Stimulated activated CD4-positive, alpha-beta T cell treated with anti-CD3 and anti-CD28 coated beads, Interleukin-15, amount 100 ng/mL, for 48 hours (primary cell): ENCODE measurements at places on chromosomes 13 and 19.

DNA sequence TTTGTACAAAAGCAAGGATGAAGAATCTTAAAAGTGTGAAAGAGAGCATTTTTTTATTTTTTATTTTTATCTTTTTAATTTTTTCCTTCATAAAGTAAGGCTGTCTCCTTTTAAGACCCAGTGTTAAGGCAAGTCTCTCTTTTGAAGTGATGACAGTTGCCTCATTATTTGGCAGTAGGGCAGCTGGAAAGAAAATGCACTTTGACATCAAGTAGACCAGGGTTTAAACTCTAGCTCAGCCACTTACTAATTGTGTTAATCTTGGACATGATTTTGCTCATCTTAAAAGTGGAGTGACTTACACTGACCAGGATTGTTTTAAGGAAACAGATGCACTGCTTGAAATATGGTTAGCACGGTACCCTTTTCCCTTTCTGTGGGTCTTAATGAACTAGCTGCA, 18.5 kb downstream of the GPALPP1 start:
- no peak for DNase-seq

DNA sequence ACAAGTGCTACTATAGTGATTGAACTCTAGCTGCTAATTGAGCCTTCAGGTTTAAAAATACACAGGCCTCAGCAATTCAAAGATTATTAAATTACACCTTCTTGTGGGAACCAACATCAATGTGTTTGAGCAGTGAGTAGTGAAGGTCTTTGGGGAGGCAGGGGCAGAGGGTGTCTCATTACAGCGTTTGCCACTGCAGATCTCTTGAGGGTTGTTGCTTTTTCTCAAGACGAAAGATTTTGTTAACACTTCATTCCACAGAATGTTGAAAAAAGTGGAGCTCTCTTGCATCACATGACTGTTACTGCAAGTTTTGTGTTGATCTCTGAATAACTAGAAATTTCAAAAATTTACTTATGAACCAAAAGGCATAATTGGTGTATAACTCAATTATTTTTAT, 253.6 kb downstream of the ATP8A2 start:
- no peak for DNase-seq

DNA sequence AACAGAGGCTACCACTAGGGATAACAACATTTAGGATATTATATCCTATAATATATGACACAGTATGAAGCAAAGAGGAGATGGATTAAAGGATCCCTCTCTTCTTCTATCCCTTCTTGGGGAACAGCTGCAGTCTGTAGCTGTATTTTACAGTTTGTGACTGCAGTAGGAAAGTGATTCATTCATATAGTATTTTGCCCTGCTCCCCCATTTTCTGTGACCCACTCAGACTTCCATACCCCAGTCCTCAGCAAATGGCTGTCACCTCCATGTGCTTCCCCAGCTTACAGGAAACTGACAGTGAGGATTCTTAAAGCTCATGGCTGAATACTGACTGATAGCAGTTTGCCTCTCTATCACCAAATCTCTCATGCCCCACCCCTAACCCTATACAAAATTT, 27.5 kb downstream of the MICU2 start:
- DNase-seq: no peak

GRCh38 chr19:807627-808422, 10.6 kb downstream of the PTBP1 start:
- no peak for DNase-seq

DNA sequence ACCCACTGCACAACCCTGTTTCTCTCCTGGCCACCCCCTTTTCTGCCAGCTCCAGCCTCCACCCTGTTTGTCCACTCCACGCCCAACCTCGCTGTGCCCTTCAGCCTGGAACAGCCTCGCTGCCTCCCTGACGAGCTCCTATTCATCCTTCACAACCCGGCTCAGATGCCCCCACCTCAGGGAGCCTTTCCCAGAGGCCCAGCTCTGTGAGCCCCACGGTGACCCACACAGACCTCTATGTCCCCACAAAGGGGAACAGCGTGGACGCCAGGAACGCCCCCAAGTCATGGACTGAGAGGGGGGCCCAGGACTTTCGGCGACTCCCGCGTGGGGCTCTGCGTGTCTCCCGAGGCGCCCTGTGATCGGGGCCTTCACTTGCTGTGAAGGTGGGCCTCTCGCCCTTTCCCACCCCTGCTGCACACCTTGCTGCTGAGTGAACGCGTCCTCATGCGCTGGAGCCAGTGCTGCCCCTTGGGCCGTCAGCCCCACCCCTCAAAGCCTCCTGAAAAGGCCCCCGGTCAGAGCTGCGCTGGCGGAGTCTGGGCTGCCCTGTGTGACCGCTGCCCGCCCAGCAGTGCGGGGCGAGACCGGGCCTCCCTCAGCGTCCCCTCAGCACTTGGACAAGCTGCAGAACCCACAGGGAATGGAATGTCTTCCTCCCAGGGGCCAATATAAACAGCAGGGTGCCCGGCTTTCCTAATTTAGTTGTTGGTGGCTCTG, 40.0 kb downstream of the ADPRHL1 start:
- DNase-seq: no peak

GRCh38 chr13:80239571-80240255, 101.2 kb downstream of the SPRY2 start:
- DNase-seq: no peak

- DNase-seq: no peak
These were observed 20.5 kb upstream of the VSTM2B start for GRCh38 chr19:29505097-29505824.

- no peak for DNase-seq
These were observed 435.3 kb upstream of the NBEA start for GRCh38 chr13:34506796-34507195.

DNA sequence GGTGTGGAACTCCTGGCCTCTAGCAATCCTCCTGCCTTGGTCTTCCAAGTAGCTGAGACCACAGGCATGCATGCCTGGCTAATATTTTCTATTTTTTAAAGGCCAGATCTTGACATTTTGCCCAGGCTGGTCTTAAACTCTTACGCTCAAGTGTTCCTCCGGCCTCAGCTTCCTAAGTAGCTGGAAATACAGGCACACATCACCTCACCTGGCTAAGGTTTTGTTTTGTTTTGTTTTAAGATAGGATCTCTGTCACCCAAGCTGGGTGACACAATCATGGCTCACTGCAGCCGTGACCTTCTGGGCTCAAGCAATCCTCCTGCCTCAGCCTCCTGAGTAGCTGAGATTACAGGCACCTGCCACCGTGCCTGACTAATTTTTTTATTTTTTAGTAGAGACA, 5.5 kb upstream of the RLN3 start:
- DNase-seq: no peak

- DNase-seq: no peak
These were observed 323.0 kb downstream of the EFNB2 start for GRCh38 chr13:106212386-106213010.

GRCh38 chr19:4399812-4400134, 574 bp downstream of the SH3GL1 start:
- DNase-seq: no peak

- no peak for DNase-seq
These were observed 576 bp downstream of the DOT1L start for GRCh38 chr19:2164020-2164998.

DNA sequence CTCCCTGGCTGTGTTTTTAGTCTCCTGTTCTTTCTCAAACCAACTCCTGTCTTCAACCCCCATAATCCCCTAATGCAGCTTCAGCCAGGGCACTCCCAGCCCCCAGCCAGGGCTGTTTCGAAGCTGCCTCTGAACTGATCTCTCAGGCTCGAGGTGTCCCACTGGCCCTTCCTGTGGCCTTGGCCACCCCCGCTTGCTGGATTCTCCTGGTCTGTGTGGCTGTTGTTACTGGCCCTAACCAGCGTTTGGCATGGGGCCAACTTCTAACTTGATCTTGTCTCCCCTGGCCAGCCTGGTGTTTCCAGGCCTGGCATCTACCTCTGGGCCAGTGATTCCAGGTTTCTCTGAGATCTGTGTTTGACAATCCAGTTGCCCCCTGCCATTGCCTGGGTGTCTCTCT, 11.0 kb downstream of the XAB2 start:
- no peak for DNase-seq

- no peak for DNase-seq
These were observed 289.2 kb upstream of the KLF12 start for GRCh38 chr13:74423434-74423833.

DNA sequence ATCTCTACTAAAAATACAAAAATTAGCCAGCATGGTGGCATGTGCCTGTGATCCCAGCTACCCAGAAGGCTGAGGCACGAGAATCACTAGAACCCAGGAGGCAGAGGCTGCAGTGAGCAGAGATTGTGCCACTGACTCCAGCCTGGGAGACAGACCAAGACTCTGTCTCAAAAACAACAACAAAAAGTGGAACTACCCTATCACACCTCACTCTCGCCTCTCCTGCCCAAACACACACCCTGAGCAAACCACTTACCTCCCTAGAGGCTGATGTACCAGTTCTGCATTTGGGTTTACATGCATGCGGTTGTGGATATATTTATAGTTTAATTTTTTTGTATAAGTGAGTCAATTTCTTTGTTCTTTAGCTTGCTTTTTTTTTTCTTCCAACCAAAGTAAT, 7.7 kb upstream of the PTOV1 start:
- DNase-seq: no peak

GRCh38 chr19:6229216-6229913, 50.4 kb downstream of the MLLT1 start:
- no peak for DNase-seq

DNA sequence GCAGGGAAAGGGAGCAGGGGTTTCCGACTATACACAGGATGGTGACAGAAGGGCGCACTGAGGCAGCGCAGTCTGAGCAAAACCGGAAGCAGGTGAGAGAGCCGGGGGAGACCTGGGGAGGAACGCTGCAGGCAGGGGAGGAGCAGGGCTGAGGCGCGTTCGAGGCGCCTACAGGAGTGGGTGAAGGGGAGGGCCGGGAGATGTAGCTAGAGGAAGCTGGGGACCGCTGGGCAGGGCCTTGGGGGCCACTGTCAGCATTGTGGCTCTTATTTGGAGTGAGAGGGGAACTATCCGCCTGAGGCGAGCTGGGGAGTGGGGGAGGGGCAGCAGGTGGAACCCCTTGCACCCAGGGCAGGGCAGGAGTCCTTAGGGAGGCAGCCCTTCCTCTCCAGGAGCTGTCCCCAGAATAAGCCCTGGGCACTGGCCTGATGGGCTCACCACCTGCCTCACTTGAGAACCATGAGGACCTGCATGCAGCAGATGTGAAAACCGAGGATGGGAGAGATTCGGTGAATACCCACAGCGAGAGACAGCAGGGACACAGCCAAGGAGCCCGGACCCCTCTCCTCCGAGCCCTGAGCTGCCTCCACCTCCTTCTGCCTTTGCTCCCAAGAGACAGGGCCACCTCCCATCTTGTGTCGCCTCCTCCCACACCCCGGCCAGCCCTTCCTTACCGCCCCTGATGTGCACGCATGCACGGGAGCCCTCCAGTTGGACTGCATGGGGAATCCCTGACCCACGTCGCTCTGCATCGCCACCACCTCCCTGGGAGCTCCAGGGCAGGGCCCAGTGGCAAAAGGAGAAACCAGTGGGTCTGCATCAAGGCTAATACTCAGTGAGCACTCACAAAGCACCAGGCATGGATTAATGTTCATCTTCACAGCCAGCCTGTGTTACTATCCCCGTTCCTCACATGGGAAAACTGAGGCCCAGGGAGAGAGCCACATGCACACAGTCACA, 10.3 kb downstream of the AKT2 start:
- peak; percentile 15 for DNase-seq

GRCh38 chr13:35909837-35910540, 221.2 kb downstream of the DCLK1 start:
- no peak for DNase-seq
